ENCODE measurements at places on chromosomes 2 and 18. TPM values are rescaled to one million over a fixed set of nuclear protein-coding genes. Genes with fewer than 3 reads are reported as not detected.

DNA sequence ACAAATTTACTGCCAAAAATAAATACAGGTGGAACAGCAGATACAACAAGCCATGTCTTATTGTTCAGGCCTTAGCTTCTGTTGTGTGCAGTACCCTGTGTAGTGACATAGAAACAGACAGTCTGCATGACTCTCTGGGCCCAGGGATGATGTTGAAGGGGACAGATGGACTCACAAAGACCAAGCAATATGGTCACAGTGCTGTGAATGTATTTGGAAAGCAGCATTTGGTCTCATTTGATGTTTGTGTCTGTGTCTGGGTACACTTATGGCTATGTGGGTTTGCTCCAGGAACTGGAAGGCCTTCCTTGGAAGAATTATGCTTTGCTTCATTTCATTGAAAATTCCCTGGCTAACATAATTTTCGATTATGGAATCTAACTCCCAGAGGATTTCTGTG, 158.5 kb downstream of the CDC42EP3 start:
- DNase-seq = no peak

DNA sequence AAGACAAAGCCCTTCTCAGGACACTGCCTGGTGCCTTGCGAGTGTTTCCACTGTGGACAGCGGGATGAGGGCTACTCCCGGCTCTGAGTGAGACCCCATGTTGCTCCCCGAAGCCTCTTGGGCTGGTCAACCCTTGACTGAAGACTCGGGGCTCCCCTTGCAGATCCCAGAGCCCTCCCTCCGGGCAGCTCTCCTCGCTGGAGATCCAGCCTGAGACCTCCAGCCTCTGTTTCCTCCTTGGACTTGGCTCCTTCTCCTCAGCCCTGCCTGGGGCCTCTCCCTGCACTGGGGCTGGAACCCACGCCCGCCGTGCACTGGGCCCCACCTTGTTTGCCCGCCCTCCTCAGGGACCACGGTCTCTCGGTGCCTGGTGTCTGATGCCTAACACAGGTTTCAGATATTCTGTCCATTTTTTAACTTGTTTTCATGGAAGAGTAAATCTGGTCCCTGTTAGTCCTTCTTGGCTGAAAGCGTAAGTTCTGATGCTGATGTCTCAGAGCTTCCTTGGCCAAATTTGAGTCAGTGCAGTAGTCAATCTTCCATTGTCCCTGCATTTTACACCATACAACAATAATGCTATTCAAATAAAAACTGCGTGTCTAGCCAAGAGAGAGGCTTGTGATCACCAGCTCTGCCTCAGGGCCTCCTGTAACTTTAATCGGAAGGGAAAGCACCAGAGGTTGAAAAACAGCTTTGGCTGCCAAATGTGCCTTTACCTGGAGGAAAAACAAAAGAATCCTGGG, 139.3 kb upstream of the CTDP1 start:
- no peak for DNase-seq

RGPD6 gene
- 14.0 TPM for total RNA-seq

DNA sequence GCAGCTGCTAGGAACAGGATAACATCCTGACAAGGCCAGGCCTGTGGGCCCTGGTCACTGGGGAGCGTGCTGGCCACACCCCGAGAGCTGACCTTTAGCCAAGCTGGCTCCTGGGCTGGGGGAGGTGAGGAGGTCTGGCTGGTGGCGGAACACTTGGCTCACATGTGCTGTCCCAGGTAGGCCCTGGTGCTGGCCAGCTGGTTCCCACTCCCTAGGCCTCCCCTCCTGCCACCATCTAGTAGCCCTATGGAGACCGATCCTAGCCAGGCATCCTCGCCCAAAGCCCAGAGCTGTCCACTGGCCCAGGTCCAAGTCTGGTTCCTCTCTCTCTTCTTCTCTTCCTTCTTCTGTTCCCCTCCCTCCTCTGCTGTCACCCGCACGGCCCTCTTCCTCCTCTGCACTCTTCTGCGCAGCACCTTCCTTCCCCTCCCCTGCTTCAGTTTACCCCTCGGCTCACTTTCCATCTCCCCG, 52.4 kb downstream of the TNS1 start:
- no peak for DNase-seq

GRCh38 chr2:85137156-85137555, 4.0 kb downstream of the TCF7L1 start:
- DNase-seq = no peak

CERS6 gene
- 11.0 TPM for total RNA-seq

APLF gene
- total RNA-seq = 2.1 TPM

- DNase-seq = no peak
Measured at GRCh38 chr18:30271716-30272115, 770.8 kb downstream of the DSC3 start.

IL1B gene
- not detected for total RNA-seq

GRCh38 chr18:8688816-8689215, 16.5 kb upstream of the MTCL1 start:
- DNase-seq = no peak

SLC9A2 gene
- total RNA-seq = 0.25 TPM

- DNase-seq = no peak
Measured at GRCh38 chr2:235416858-235417499, 76.9 kb upstream of the AGAP1 start.

GRCh38 chr2:233443511-233444183, 89.4 kb downstream of the DGKD start:
- DNase-seq = no peak

DNA sequence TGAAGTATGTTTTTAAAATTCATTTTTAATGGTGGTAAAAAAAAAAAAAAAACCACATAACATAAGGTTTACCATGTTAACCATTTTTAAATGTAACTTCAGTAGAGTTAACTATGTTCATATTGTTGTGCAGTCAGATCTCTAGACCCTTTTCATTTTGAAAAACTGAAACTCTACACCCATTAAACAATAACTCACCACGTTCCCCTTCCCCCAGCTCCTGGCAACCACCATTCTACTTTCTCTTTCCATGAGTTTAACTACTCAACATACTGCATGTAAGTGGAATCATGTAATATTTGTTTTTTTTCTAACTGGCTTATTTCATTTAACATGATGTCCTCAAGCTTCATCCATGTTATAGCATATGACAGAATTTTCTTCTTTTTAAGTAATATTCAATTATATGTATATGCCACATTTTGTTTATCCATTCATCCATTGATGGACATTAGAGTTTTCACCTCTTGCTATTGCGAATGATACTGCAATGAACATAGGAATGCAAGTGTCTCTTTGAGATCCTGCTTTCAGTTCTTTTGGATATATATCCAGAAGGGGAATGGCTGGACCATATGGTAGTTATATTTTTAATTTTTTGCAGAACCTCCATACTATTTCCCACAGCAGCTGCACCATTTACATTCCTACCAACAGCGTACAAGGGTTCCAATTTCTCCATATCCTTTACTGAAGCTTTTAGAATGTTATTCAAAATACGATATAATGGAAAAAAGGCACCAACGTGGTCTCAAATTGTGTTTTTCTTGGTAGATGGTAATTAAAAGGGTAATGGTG, 91.0 kb downstream of the SPTBN1 start:
- DNase-seq = no peak

GRCh38 chr2:120510751-120511395, 164.9 kb downstream of the INHBB start:
- no peak for DNase-seq

TXNDC2 gene
- total RNA-seq = not detected

DNA sequence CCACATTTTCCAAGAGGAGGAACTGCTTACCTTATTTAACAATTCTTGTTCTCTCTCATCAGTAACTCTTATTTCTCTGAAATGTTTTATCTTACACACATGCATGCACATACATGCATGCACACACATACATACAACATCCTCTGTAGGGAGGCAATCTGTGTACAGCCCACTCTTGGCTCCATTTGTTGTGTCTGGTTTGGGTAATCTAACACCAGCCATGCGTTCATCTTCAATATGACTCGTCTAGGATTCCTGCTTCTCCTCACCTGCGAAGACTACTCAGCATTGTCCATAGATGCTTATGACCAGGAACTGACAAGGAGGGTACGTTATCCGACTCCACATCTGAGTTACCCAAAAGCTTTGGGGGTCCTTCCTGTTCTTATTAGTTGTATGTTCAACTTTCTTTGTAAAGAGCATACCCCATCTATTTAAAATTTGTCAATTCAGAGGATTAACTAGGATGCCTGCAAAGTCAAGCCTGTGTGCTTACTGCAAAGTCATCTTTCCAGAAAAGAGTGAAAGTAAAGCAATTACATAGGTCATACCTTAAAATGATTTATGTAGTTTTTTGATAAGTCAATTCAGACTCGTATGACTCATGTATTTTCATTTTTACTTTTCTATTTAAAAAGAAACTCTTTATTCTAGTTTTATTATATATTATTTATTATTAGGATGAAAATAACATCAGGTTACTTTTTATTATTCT, 18.2 kb downstream of the LYPD6B start:
- no peak for DNase-seq

DNA sequence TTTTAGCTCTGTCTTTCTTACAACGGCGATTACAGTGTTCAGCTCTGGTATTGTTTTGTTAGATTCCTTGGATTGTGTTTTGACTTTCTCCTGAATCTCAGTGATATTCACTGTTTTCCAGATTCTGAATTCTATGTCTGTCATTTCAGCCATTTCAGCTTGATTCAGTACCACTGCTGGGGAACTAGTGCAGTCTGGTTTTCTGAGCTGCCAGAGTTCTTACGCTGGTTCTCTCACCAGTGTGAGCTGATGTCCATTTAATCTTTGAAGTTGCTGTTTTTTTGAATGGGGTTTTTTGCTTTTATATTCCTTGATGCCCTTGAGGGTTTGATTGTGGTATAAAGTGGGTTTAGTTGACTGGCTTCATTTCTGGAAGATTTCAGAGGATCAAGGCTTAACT, 37.4 kb upstream of the THUMPD2 start:
- DNase-seq = no peak

EDAR gene
- 0.43 TPM for total RNA-seq

NFE2L2 gene
- total RNA-seq = 44.7 TPM

BMPR2 gene
- total RNA-seq = 8.0 TPM

DOK6 gene
- total RNA-seq = not detected

GALR1 gene
- not detected for total RNA-seq

DNA sequence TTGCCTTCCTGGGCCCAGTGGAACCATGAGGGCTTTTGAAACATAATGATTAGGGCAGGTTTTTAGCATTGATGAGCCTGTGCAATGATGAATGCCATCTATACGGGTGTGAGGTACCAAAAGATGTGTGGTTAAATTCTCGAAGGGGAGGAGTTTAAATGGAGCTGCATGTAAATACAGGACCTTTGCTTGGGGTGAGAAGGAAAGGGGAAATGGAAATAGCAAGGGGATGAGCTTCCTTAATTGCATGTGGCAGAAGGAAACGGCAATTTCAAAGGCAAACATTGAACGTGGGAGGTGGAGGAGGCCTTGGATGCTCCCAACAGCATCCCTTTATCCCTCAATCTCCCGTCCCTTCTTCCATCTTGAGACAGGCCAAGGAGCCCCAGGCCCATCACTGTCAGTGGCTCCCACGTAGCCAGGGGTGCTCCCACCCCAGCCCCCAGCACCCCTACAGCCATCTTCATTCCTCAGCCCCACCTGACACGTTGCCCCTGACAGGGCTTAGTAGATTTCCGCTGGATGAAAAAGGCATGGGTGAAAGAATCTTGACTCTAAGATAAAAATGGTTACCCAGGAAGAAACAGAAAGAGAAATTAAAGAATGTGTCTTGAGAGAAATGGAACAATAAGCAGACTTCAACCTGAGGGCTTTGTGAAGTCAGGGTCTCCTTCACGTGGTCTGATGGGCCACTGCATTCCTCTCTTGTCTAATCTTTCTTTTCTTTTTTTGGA, 32.5 kb downstream of the INPP5D start:
- DNase-seq = no peak

GRCh38 chr2:128879161-128879560, 560.5 kb upstream of the HS6ST1 start:
- no peak for DNase-seq

DNA sequence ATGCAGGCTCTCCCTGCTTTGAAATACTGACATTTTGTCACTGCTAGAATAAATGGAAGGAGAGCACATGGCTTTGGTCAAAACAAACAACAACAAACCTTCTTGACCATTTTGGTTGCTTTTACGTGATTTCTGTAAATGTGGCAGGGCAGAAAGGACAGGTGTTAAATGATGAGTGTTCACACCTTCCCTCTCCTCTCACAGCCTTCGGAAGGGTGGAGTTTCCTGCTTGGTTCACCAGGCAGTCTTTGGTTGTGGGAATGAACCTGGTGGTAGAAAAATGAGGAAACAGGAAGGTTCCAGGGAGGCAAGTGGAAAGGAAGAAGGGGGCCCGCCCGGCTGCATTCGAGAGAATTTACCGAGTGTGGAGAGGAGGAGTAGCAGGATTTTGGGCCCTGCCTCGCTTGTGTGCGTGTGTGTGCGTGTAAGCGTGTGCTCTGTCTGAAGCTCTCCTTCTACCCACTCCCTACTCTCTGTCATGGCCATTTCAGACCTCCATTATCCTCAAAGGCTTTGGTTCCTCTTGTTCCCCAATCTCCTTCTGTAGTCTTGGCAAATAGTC, 23.7 kb upstream of the SPP2 start:
- no peak for DNase-seq

DNA sequence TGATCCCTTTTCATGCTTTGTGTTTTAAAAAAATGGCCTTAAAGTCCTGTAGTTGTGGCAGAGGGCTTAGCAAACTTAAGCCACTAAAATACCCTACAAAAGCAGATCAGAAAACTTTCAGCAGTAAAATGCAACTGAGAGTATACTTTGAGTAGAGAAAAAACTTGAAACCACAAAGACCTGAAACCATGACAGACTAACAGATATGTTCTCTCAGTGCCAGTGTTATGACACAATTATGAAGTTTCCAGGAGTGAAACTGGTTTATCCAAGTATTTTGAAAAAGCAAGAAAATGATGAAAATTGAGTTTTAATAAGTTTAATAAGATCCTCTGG, 74.5 kb downstream of the SPRED2 start:
- no peak for DNase-seq

GRCh38 chr18:41526054-41526453, 429.0 kb upstream of the PIK3C3 start:
- no peak for DNase-seq

DNA sequence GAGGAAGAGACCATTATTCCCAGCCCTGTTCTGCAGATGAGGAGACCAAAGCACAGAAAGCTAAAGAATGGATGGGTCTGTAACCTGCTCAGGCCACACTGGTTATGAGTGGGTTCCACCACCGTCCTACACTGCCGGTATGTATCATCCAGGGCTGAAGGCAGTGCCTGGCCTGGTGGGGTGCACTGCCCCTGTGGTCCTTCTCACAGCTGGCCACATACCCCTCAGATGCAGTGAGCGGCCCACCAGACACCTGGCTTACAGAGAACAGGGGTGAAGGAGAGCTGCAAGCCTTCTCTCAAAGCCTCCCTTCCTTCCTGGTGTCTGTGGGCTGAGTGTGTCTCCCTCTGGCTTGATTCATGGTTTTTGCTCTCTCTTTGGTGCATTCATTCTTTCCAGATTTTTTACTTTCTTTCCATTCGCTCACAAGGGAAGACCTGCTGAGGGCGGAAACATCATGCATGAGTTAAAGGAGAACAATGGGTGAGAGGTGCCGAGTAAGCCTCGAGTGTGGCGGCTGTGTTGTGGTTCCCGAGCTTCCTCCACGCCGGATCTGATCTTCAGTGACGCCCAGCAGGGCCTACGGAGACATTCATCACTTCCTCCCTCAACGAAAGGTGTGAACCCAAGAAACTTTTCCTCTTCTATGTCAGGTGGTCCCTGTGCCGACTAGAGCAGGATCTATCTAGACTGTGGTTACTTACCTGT, 62.1 kb upstream of the REL start:
- peak; percentile 91 for DNase-seq

Data from activated naive CD4-positive, alpha-beta T cell treated with anti-CD3 and anti-CD28 coated beads, Interleukin-2, amount 50 U/mL, for 72 hours (primary cell).